Activated gamma-delta T cell treated with Interleukin-2 at 50 U/mL for 16 hours (primary cell): ENCODE measurements at places on chromosomes 12 and 14.

- DNase-seq = no peak
These were observed 414.4 kb downstream of the DPF3 start for GRCh38 chr14:72479461-72479931.

- no peak for DNase-seq
These were observed 1738.0 kb upstream of the SEL1L start for GRCh38 chr14:83271663-83272062.

DNA sequence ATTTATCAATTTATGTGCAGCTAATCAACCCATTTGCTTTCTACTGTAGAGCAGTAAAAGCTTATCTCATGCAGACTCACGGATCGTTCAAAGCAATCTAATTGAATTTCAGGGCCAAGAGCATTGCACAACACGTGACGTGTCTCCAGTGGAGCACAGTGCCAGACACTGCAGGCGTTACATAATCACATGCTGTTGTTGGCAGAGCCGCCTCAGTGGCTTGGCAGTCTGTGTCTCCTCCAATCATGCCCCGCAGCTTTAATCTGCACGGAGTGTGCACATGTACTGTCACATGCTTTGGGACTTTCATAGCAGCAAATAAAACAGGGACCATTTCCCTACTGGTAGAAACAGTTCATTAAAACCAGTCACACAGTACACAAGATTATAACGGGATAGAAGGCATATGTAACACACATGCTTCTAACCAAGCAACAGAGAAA is 309.3 kb downstream of the ITPR2 start:
- DNase-seq = no peak

DNA sequence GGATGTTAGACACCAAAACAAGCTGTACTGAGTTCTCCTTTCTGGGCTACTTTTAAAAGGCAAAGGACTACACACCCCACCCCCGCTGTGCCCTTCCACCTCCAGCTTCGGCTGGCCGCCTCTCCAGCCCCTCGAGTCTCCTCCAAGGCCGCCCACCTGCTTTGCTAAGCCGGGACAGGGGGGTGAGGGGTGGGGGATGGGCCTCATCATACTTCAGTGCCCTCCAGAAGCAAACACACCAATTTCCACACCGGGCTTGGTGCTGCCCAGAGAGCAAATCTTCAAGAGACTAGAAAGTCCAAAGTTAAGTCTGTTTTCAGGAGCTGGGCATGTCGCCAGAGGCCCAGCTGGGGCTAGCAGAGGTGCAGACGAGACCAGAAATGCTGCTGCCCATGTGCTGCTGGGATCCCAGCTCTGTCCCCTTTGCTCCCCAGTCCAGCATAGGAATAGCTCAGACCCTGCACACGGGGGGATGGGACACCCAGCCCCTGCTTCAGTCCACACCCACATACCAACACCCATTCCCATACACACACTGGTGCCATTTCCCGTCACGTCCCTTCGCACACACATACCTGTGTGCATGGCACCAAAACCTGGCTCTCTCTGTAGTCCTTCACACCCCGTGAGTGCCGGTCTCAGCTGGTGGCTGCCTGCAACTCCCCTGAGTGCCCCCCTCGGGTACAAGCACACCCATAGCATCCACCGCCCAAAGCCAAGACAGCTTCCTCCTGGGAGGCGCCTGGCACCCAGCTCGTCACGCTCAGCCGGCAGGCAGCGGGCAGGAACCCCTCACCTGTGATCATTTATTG is 1.0 kb downstream of the SLC6A12 start:
- DNase-seq = no peak
